ENCODE measurements at places on chromosomes 3 and 15.

- peak; percentile 62 for DNase-seq
These were observed 778.5 kb downstream of the NTRK3 start for GRCh38 chr15:87477737-87478686.

DNA sequence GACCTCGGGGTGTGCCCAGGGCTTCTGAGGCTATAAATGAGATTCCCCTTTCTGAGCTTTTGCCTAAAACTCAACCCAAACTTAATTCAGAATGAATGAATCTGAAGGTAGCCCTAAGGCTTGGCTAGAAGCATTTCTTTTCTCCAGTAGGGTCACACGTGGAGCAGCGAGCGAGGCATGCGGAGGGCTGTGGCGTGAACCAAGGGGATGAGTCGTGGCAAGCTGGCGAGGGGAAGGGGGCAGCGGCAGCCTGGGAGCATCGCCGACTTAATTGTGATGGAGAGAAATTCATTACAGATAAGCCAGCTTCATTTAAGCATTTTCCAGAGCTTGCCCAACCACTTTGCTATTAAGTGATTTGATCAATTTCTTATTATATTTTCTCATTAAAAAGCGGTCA, 79.9 kb downstream of the CHSY1 start:
- DNase-seq = no peak

GRCh38 chr15:59976480-59977271, 27.4 kb upstream of the FOXB1 start:
- DNase-seq = no peak

DNA sequence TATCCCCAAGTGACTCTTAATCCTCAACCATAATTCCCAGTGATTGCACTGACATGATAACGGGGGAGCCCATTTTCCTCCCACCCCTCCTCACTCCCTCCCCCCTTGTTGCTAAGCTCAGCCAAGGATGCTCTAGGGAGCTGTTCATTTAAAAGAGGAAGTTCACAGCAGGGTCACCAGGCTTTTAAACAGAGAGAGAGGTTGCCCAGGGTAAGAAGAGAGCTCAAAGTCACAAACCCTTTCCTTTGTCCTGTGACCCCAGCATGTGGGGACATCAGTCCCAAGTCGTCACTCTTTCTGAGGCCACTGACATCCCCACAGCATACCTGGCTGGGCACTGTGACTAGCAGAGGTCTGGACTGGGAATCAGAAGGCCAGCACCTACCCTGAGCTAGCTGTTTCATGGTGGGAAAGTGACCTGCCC, 144.1 kb downstream of the RORA start:
- DNase-seq = peak; percentile 47

Measured in iPS-NIHi11 (cell line).